KG1 (cell line): ENCODE measurements at places on chromosomes 4 and X.

GRCh38 chr4:128068918-128069317 is 7.8 kb downstream of the LARP1B start:
- DNase-seq, result no peak

DNA sequence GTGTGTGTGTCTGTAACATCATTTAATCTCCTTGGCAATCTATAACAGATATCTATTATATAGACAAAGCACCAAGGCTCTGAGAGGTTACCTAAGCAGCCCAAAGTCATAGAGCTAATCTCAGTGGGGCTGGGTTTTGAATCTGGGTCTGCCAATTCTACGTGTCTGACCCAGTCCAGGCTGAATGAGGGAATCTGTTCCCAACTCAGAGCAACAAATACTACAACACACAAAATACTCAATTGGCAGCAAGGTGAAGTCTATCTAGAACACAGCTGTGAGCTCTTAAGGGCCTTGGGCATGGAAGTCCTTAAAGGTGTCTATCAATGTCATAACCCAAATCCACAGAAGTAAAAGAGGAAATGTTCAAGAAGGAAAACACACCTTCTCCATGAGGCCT is 47.5 kb upstream of the NAP1L5 start:
- DNase-seq, result no peak

DNA sequence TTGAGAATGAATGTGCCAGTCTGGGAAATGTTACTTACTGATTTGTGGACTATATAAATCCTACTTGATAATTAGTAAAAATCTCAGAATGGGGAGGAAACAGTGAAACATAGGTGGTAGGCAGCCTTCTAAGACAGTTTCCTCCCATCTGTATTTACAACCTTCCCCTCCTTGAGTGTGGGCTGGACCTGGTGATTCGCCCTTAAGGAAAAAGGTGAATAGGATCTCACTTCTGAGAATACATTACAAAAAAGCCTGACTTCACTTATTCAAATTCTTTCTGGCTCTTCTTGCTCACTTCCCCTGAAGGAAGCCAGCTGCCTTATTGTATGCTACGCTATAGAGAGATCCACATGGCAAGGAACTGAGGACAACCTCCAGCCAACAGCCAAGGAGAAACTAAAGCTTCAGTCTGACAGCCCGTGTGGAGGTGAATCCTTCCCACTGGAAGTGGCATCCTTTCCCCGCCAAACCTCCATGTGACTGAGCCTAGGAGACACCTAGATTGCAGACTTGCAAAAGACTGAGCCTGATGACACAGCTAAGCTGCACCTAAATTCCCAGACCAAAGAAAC is 585.0 kb downstream of the STPG2 start:
- DNase-seq, result no peak

DNA sequence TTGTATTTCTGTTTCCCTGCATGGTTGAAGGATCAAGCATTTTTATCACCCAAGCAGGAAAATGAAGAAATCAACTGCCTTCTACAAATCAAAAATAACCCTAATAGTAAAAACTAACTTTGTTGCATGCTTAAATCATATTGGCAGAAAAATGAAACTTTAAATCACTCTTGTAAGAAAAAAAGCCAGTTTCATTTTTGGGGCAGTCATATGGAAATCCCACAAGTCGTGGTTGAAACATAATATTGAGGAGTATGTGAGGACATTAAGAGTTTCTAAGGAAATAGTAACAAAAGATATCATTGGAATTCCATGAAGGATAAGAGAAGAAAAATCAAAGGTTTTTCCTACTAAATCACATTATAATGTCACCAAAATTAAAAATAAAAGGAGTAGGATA is 8.4 kb downstream of the TEC start:
- no peak for DNase-seq

GRCh38 chr4:90545380-90545779 is 418.2 kb downstream of the CCSER1 start:
- DNase-seq, result no peak

DNA sequence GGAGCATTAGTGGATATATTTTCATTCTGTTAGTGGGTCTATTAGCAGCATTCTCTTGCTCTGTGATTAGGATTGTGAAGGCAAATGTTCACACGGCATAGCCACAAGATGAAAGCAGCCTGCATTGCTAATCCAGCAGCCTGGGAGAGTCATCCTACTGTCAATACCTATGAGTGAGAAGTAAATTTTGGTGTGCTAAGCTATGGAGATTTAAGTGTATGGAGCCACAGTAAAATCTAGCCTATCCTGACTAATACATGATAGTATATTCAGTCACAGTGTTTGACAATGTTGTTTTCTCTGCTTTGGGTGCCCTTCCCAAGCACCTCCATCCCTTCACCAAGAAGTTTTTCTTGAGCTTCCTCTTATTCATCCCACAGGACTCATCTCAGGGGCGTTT is 47.2 kb upstream of the TMPRSS11F start:
- no peak for DNase-seq

GRCh38 chr4:120819805-120820437 is 102.6 kb downstream of the PRDM5 start:
- no peak for DNase-seq

- no peak for DNase-seq
These were observed 219.2 kb upstream of the FAT1 start for GRCh38 chr4:186942758-186943377.

- DNase-seq, result no peak
These were observed 237.2 kb upstream of the PUDP start for GRCh38 chrX:7385131-7385530.

DNA sequence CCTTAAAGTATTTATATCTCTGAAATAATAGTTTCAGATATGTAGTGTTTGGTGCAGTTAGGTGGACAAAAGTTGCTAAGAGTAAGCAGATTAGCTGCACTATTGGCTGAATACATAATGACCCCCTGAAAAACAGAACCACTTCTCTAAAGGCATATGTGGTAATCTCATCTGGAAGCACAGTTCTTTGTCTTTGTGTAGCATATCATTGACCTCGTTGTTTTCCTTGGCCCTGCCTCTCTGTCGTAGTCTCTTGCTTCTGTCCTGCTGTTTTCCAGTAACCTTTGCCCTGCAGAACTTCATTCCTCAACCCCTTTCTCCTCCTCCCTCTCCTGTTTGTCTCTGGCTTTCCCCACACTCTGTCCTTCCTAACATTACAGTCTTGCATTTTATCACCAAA is 41.4 kb downstream of the JADE3 start:
- DNase-seq, result no peak

GRCh38 chrX:100449696-100450608 is 39.9 kb upstream of the PCDH19 start:
- no peak for DNase-seq

- DNase-seq, result no peak
These were observed 114.0 kb downstream of the RAPGEF2 start for GRCh38 chr4:159216834-159217233.

GRCh38 chr4:101014417-101014816 is 332.9 kb downstream of the PPP3CA start:
- DNase-seq, result no peak

DNA sequence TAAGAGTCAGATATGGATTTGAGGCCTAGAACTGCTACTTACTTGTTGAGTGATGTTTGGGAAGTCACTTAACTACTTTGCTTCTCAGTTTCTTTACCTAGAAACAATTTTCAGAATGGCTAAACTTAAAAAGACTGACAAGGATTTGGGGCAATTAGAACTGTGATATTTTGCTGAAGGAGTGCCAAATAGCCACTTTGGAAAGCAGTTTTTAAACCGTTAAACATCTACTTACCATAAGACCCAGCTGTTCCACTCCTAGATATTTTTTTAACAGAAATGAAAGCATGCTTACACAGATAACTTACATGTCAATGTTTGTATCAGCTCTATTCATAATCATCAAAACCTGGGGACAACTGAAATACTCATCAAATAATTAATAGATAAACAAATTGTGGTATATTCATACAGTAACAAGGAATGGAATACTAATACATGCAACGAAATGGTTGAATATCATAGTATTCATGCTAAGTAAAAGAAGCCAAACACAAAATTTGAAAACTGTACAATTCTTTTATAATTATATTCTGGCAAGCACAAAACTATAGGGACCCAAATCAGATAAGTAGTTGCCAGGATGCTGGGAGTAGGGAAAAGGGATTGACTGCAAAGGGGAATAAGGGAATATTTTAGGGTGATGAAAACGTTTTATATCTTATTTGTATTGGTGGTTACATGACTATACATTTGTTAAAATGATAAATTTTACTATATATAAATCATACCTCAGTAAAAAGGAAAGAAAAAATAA is 24.0 kb downstream of the RPA4 start:
- no peak for DNase-seq

- no peak for DNase-seq
These were observed 152.1 kb downstream of the PALLD start for GRCh38 chr4:168648929-168649328.
